ENCODE measurements at places on chromosomes 5 and 9.

- no peak for DNase-seq
Measured at GRCh38 chr5:134070725-134071613, 43.5 kb upstream of the TCF7 start.

DNA sequence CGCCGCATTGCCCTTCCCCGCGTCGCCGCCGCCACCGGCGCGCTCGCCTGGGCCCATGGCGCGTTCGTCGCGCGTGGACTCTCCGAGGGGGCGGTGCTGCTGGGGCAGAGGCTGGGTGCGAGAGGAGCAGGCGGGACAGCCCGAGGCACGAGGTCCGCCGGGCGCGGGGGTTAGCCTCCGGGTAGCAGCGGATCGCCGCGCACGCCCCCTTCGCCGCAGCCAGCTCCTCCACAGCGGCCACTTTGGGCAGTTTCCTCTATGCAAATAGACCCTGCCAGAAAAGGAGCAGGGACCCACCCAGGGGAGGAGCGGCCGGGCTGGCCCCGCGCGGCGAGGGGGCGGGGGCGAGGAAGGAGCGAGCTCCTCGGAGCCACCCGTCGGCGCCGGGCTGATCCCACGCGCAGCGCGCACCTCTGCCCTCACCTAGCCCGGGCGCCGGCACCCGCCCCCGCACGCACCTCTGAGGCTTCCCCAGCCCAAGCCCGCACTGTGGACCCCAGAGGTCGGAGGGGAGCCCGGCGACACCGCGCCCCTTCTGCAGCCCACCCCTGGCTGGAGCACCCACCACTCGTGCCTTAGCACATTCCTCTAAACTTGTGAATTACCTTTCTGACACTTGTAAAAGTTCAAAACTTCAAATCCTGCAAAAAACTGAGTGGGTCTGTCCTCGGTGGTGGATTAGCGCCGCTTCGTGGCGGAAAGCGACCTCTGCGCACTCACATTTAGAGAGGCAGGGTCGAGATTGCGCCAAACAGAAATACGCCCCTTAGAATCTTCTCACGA, at the start of gene COL23A1:
Gene COL23A1, minus strand, starts transcription at position 253 of the 783 bp plus-strand sequence.
- no peak for DNase-seq

- no peak for DNase-seq
Measured at GRCh38 chr9:69740872-69741505, 18.8 kb downstream of the PTAR1 start.

GRCh38 chr5:13591621-13592020, 352.9 kb downstream of the DNAH5 start:
- DNase-seq = no peak

DNA sequence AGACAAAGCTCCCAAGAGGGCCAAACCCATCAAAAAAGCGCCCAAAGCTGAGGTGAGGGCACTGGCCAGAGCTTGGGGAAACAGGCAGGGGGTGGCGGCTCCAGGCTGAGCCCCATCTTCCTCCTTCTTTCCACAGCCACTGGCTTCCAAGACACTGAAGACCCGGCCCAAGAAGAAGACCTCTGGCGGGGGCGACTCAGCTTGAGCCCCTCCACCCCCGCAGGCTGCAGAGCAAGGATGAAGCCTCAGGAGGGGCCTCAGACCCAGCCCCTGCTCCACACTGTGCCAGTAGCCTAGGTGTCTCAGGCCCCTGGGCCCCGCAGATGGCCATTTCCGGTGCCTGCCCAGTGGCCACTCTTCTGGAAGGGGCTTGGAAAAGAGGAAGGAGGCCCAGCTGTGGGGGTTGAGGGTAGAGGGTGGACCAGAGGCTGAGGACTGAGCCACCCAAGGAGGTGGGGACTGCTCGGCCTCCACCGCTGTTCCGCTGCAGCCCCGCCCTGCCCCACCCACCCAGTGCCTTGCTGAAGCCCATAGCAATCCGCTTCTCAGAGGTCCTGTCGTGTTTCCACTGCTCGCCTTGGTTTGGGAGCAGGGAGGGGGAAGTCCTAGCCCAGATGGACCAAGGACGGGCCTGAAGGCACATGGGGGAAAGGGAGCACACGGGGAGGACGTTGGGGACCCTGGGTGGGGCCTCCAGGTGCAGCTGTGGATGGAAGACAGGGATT, 6.9 kb downstream of the REEP2 start:
- no peak for DNase-seq

GRCh38 chr5:111676466-111676865, 80.5 kb downstream of the NREP start:
- no peak for DNase-seq

GRCh38 chr5:115978779-115979178, 16.5 kb downstream of the LVRN start:
- no peak for DNase-seq

DNA sequence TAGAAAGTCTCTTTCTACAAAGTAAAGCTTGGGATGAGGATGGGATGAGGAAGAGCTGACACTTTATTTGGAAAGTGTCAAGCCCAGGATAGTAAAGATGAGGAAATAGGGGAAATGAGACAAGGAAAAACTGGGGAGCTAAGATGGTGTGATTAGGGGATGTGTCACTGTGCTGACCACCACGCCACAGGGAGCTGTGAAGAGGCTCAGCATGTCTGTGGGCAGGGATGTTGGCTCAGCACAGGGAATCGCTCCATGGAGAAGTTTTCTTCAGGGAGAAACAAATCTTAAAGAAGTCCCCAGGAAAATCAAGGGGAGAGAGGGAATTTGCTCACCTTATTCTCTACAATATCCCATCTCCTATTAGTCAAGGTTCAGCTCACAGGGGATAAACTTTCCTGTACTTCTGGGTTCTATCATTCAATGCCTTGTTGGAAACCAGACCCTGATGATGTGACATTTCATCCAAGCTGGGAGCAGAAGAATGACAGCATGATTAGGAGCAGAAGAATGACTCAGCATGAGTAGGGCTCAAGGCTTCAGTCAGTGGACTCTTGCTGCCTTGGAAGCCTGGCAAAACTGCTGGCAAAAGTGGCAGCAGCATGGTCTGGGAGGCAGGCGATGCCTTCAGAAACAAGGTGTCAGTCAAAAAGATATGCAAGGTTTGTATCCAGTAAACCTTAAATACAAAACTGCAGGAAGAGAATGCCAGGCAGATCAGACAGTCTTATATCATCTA, 4.9 kb downstream of the HSPB3 start:
- no peak for DNase-seq
